HuH-7 (cell line): ENCODE measurements at places on chromosomes 12 and 14.

DNA sequence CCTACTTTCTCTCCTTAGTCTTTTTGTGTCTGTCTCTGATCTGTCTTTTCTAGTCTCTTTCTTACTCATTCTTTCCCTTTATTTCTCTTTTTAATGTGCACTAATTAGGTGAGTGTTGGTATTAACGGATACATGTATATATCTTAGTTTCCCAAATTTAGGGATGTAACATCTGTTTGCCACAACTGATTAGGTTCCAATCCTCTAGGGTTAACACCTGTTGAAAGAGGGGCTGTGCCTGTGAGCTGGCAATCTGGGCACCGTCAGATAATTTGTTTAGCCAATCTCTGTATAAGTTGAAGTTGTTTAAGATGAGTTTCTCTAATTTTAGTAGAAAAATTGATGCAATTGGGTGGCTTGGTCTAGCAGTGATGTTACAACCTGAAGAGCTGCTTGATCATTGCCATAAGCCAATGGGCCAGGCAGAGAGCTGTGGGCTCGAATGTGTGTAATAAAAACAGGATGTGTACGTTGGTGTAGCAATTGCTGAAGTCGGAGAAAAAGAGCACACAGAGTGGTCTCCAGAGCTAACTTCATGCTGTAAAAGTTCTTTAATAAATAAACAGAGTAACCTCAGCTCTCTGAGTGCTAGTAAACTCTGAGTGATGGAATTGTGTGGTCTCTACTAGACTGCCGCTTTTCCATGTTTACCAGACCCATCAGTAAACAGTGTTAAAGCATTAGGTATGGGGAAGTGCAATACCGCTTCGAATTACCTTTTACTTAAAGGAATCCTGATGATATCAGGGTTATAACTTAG is 18.3 kb upstream of the LYZ start:
- no peak for DNase-seq

DNA sequence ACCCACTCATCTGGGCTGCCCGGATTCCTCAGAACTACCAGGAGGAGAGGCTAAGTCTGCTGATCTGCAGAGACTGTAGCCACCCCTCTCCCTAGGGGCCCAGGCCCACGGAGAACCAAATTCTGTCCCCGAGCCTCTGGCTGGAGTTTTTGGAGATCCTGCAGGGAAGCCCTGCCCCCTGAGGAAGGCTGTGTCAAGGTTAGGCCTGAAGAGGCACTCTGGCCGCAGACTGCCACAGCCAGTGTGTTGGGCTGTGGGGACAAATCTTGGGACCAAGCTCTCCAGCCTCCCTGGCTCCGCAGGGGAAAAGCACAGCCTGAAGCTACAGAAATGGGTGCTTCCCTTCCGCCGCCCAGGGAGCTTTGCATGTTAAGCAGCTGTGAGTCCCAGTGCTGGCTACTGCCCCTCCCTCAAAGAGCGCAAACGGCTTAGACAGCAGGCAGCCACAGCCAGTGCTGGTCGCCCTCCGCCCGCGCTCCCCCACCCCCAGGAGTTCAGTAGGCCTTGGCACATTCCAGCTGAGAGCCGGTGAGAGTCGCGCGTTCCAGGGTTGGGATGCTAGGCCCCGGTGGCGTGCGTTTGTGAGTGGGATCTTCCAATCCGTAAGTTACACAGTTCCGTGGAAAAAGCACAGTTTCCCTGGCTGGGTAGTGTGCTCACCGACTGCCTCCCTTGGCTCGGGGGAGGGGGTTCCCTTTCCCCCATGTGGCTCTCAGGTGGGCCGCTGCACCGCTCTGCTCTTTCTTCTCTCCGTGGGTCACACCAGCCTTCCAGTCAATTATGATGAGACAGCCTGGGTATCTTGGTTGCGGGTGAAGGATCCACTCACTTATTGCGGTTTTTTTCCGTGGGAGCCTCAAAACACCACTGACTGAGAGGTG is 13.2 kb downstream of the CLEC4E start:
- no peak for DNase-seq

- DNase-seq, result no peak
Measured at GRCh38 chr12:106072751-106073150, 66.0 kb downstream of the NUAK1 start.

GRCh38 chr14:61700104-61700886 is 5.0 kb downstream of the HIF1A start:
- no peak for DNase-seq

DNA sequence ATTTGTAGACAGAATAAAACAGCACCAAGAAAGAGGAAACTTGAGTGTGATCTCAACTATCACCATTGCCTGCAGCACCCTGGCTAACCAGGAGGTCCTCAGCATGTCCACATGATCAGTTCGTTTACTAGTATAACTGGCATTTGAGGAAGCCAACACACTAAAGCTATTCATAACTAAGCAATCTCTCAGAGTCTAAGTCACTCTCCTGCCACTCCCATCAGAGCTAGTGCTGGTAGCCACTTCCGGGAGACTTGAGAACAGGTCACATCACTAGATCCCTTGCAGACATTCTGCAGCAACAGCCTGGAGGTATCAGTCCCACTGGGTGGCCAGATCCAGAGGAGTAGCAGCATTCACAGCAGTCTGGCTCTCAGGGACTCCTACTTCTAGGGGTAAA is 352.9 kb upstream of the OR4E1 start:
- no peak for DNase-seq

- DNase-seq, result no peak
Measured at GRCh38 chr14:93780813-93781400, 7.4 kb downstream of the PRIMA1 start.
